ENCODE measurements at places on chromosomes 2 and 18.

DNA sequence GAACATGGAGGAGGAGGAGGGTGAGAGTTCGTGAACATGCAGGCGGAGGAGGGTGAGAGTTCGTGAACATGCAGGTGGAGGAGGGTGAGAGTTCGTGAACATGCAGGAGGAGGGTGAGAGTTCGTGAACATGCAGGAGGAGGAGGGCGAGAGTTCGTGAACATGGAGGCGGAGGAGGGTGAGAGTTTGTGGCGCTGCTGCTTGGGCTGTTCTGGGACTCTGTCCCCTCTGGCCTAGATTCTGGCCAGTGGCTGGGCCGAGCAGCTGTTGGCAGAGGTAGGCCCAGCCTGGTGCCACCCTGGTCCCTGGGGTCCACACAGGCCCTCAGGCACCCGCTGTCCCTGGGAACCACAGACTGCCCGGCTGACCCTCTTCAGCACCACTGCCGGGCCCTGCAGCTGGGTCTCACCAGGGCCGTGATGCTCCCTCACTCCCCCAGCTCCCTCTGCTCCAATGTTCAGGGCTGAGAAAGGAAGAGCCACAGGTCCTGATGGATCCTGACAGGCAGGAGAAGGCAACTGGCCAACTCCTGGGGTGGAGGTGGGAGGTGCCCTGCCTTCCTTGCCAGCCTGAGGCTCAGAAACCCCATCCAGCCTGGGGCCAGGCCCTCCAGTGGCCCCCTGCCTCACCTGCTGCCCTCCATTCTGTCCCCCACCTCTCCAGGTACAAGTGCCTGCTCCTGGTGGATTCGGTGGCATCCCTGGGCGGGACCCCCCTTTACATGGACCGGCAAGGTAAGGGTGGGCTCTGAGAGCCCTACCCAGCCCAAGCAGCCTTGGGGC, 3.9 kb downstream of the AGXT start:
- DNase-seq, result no peak

GRCh38 chr2:75540994-75541393, 19.7 kb downstream of the EVA1A start:
- DNase-seq, result no peak

DNA sequence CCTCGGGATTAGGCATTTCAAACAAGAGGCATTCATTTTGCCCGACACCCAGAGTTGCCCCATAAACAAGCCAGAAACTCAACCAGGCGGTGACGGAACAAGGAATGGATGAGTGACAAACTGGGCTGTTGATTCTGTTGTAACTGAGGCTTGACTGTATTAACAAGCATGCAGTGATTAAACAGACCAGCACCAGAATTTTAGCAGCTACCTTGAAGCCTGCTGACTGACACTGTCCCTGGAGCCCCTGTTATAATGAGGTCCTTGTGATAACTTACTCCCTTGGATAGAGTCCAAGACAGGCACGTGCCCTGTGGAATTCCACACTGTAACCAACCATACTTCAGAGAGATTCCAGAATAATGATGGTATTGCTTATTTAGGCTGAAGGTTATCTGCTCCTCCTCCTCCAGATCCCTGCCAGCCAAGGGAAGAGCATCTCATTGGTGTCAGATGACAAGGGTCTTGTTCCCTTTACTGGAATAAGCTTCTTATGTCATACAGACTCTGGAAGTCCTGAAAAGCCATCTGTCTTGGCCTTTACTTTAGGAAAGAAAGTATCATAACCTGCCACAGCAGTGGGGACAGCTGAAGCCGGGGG, 97.1 kb upstream of the RMDN2 start:
- DNase-seq, result peak; percentile 81

GRCh38 chr2:160581035-160581434, 87.4 kb upstream of the RBMS1 start:
- no peak for DNase-seq

GRCh38 chr2:239349453-239350135, 51.2 kb downstream of the HDAC4 start:
- no peak for DNase-seq

GRCh38 chr2:45119855-45120254, 110.6 kb upstream of the SIX2 start:
- DNase-seq, result peak; percentile 83

- DNase-seq, result no peak
Measured at GRCh38 chr2:9002637-9003365, 683 bp downstream of the MBOAT2 start.

GRCh38 chr2:170420961-170421687, 243.2 kb downstream of the MYO3B start:
- no peak for DNase-seq

GRCh38 chr18:9135081-9135911, 1.3 kb upstream of the ANKRD12 start:
- DNase-seq, result no peak

DNA sequence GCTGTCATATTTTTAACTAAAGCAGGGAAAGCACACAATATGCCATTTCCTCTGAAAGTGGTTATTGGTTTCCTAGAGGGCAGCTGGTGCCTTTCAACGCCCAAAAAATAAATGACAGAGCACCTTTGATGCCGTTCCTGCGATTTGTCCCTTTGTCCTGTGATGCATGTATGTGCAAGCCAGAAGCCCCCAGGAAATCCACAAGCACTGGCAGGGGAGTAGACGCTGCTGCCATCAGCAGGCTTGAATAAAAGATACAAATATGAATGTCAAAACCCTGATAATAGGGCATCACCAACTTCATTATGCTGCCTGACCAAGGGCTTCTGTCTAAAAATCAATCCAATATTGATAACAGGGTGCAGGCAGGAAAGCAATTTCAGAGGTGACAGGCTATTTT, 246.1 kb downstream of the FBXO15 start:
- DNase-seq, result no peak

GRCh38 chr2:222907790-222908441, 47.1 kb downstream of the ACSL3 start:
- DNase-seq, result peak; percentile 46

- no peak for DNase-seq
Measured at GRCh38 chr2:149686136-149687051, 98.8 kb upstream of the MMADHC start.

DNA sequence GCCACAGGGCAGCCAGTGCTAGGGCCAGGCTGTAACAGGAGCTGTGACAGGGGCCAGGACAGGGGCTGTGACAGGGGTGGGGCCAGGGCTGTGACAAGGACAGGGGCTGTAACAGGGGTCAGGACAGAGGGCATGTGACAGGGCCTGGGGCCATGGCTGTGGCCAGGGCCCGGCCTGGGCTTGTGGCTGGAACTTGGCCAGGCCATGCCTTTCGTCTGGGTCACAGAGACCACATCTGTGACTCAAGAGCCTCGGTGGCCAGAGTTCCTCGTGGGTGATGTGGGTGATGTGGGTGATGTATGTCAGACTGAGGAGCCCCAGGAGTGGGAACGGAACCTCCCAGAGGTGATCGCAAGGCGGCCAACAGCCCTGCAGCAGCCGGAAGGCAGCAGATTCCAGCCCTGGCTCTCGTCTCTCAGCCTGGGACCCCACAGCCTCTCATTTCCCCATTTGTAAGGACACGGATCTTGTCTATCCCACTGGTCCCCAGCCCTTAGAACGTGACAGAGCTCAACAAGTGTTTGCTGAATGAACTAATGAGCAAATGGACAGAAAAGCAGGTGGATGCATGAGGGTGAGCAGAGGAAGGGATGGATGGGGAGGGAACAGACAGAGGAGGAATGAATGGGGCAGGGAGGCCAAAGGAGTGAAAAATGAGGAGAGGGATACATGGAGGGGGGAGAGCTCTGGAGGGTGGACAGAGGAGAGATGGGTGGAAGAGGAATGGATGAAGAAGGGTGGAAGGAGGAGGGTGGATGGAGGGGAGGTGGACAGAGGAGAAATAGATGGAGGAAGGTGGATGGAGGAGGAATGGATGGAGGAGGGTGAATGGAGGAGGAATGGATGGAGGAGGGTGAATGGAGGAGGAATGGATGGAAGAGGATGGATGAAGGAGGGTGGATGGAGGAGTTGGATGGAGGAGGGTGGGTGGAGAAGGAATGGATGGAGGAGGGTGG, 17.3 kb downstream of the ESPNL start:
- peak; percentile 70 for DNase-seq

DNA sequence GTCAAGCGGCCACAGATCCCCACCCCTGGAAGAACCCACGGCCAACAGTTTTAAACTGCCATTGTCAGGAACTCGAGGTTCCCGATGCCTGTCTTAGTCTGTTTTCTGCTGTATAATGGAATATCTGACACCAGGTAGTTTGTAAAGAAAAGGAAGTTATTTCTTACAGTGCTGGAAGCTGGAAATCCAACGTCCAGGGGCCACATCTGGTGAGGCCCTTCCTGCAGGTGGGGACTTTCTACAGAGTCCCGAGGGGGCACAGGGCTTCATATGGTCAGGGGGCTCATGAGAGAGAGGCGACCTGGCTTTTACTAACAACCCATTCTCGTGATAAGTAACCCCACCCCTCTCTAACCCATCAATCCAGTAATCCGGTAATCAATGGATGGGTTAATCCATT, 501.6 kb upstream of the MYT1L start:
- DNase-seq, result no peak

GRCh38 chr18:58603375-58604067, 25.4 kb downstream of the ALPK2 start:
- no peak for DNase-seq

- no peak for DNase-seq
Measured at GRCh38 chr18:69580107-69580506, 179.4 kb downstream of the DOK6 start.

GRCh38 chr2:174997110-174997509, 8.1 kb downstream of the CHN1 start:
- no peak for DNase-seq

DNA sequence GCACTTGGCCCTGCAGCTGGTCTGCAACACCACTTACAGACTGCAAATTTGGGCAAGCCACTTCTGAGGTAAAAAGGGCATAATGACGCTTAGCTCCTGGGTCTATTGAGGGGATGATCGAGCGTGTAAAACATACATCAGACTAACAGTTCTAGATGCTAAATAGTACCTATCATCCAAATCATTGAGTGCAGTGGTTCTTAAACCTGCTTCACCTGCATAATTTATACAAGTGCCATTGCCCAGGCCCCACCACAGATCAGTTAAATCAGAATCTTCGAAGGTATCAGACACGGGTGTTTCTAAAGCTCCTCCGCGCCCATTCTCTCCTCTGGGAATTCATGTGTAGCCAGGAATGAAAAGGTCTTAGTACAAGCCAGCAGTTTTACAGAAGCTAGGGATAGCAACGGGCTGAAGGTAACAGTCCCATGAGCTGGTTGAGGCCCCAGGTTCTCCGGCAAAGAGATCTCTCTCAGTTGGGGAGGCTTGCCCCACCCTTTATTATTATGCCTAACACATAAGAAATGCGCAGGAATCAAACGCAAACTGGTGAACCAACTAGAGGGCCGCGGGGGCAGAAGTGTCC, 737 bp upstream of the RNF181 start:
- no peak for DNase-seq

DNA sequence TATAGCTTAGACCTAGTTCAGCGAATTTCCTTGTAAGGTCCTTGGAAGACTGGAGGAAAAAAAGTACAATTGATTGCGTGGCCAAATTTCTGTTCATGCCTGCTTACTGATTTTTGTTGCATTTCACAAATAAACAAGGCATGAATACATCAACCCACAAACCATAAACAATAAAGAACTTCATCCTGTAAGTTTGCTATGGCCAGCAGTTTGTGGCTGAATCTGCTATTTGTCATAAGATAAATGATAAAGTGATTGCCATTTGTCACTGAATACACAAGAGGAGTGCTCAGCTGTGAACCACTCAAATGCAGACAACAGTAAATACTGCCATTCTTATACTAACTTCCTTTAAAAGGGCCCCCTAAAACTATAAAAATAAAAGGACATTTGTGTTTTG, 259.5 kb downstream of the CCDC178 start:
- DNase-seq, result no peak

DNA sequence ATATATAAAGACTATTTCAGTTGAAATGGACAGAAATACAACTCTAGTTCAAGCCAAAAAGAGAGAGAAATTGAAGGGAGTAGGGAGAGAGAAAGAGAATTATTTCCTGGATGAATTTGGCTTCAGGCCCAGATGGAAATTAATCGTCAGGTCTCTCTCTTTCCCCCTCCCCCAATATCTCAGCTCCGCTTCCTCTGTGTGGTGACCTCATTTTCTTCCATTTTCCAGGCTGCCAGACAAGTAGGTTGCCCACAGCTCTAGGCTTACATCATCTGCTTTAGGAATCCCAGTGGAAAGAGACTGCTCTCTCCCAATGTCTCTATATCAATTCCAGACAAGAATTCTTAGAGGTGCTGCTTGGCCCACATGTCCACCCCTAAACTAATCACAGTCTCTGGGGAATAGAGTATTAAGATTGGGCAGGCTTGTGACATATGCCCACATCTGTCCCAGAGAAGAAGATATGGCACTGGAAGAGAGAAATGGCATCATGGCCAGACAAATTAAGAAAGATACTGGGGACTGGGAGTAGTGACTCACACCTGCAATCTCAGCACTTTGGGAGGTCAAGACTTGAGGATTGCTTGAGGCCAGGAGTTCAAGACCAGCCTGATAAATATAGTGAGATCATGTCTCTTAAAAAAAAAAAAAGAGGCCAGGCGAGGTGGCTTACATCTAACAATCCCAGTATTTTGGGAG, 37.2 kb upstream of the CFAP36 start:
- DNase-seq, result no peak

- DNase-seq, result peak; percentile 18
Measured at GRCh38 chr2:65228263-65228750, 676 bp downstream of the ACTR2 start.

DNA sequence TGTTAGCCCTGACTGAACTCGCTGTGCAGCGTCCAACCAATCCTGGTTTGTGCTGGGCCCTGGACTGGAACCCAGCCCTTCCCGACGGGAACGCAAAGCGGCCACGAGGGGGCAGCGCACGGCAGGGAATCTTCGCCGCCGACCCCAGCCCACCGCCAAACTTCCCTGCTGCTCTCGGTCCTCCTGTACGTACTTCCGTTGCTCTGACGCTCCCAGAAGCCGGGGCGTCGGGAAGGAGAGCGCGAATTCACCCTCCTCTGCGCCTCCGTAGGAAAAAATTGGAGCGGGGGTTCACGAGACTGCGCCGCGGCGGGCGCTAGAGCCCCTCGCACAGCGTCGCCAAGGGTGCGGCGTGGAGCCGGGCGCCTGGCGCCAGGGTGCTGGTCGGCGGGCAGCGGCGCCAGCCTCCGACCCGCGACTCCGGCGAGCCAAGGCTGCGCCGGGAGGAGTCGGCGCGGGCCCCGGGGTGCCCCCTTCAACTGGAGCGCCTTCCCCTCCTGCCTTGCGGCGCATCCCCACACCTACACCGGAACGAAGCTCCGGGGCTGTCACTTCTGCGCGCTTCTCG, 873 bp upstream of the SH3RF3 start:
- DNase-seq, result peak; percentile 69

- no peak for DNase-seq
Measured at GRCh38 chr2:226652983-226653765, 146.4 kb downstream of the IRS1 start.

GRCh38 chr2:99727199-99727598, 237.4 kb upstream of the REV1 start:
- DNase-seq, result no peak

DNA sequence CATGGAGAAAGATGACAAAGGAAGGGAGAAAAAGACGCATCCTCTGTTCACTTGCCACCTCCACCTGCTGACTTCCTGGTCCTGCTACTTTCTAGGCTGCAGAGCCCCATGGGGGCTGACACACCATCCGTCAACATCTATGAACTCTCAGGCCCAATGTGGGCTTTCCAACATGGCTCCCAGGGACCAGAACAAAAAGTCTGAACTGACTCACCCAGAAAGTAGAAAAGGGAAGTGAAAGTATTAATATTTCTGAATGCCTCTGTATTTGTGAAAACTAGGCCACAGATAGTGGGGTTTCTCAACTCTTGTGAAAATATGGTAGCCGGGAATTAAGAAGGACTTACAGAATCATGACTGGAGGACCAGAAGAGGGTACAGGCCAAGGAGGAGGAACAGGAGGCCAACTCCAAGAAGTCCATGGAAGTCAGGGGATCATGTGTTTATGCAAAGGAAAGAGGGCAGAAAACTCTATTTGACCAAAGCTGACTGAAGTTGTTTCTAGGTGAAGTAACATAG, 123.1 kb upstream of the CAB39 start:
- no peak for DNase-seq

Measured in HFFc6 (cell line).